ENCODE measurements at places on chromosomes 2 and 18.

- no peak for DNase-seq
These were observed 78.5 kb downstream of the SPRED2 start for GRCh38 chr2:65353927-65354326.

- no peak for DNase-seq
These were observed 88.6 kb upstream of the B3GNT7 start for GRCh38 chr2:231306791-231307393.

GRCh38 chr18:7535436-7536205 lies 31.5 kb upstream of the PTPRM start:
- no peak for DNase-seq

GRCh38 chr18:22219568-22220355 lies 50.4 kb downstream of the GATA6 start:
- no peak for DNase-seq

DNA sequence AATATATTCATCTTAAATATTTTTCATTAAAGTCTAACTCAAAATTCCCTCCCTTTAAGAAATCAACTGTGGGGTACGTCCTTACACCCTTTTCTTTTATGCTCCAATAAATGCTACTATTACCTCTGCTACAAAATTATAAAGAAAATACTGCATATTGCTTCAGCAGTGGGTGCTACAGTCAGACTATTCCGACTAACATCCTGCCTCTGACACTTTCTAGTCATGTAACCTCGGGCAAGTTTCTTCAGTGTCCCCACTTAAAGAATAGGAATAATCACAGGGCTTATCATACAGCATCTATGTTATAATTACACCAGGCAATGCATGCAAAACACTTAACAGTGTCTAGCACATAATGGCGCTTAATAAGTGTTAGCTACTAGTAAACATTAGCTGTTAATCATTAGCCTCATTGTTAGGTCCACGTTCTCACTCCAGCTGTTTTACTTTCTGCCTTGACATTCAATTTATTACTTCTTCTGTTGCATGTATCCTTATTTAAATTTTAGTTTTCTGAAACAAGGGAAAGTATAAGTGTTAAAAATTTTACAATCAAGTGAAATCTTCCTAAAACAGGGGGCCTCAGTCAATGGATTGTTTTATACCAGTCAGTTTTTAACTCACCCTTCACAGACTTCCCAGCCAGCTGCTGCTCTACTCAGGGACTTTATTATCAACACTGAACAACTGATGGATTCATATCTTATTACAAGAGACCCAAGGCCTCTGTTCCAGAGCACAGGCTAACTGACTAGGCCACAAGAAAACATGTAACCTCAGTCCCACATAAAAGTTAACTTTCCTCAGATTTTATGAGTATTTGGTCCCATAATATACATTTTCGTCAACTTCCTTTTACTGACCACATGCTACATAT lies 54.0 kb downstream of the CLASP1 start:
- no peak for DNase-seq

DNA sequence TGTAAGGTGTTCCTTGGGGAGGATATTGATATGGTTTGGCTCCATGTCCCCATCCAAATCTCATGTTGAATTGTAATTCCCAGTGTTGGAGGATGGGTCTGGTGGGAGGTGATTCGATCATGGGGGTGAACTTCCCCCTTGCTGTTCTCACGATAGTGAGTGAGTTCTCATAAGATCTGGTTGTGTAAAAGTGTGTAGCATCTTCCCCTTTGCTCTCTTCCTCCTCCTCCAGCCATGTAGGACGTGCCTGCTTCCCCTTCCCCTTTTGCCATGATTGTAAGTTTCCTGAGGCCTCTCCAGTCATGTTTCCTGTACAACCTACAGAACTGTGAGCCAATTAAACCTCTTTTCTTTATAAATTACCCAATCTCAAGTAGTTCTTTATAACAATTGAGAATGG lies 458.7 kb downstream of the LPIN1 start:
- DNase-seq: no peak

DNA sequence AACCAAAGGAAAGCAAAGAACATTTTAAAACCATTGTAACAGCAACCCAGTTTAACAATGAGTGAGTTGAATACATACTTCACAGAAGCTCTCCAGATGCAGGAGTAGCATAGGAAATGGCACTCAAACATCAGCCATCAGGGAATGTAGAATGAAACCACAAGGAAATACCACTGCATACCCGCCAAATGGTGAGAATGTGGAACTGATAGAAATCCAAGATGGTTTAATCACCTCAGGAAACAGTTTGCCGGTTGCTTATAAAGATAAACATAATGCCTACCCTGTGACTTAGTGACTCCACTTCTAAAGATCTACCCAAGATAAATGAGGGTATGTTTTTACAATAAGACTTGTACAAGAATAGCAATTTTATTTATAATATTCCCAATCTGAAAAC lies 132.0 kb downstream of the GALNT1 start:
- no peak for DNase-seq

DNA sequence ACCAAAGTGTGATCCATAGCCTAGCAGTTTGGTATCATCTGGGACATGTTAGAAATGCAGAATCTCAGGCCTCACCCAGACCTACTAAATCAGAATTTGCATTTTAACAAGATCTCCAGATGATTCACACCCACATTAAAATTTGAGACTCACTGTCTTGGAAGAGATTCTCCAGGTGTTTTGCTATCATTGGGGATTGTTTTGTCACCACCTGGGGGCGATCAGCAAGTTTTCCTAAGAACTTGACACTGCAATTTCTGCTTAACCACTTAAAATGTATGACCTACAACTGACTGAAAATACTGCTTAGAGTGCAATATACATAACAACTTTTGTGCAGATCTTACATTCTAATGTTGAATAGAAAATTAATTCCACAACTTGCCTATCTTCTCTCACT lies 18.9 kb upstream of the ITGA4 start:
- DNase-seq: no peak

DNA sequence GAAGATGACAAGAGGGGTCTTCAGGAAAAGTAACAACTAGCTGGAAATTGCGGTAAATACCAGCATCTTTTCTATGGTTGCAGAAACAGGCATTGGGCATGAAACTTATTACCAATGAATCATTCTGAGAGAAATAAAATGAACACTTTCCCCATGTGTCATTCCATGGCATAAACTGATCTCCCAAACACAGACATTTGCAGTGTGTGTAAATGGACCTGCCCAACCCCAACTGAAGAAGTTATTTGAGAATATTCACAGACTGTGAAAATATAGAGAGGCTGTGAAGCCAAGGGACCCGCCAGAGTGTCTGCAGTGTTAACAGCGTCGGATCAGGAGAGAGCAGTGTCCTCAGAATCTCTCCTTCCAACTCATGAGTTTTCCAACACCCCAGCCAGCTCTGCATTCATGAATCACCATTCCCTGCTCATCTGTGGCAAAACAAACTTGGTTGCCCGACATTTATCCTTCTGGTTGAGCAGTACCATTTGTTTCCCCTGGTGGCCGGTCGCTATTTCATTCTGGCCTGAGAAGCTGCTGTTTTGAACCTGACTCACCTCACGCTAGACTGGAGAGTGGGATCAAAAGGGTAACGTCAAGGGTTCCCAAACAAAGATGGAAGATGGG lies 238.4 kb downstream of the PID1 start:
- no peak for DNase-seq

DNA sequence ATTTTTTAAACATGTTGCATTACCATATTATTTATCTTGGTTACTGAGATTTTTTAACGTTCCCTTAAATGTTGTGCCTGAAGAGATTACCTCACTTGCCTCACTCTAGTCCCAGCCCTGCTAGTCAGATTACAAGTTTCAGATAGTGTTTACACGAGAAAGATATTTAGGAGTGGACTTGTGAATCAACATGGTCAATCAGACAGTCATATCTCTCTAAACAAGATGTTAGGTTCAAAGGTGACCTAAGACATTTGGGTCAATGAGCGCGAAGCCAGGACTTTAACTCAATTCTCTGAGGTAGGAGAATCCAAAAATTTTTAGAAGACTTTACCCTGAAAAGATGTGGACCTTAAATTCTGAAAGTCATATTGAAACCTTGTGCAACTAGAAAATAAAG lies 14.8 kb upstream of the CALCRL start:
- no peak for DNase-seq

- no peak for DNase-seq
These were observed 49.8 kb upstream of the NAB1 start for GRCh38 chr2:190599073-190599472.

DNA sequence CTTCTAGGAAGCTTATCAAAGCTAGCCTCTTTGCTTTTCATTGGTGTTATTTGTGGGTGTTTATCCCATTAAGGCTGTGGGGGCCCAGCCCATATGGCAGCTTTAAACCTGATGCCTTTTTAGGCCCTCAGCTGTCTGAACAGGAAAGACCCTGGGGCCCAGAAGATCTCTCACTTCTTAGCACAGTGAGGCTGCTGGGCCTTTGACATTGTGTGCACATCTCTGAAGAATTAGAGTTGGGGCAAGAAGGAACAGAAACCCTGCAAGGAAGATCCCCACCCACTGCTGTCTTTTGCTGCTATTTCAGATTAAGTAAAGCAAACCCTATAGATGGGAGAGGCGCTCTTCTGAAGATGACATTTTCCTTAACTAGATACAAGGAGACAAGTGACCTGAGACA lies 250.0 kb downstream of the SMAD2 start:
- DNase-seq: no peak

- DNase-seq: peak; percentile 35
These were observed at the start of gene ACOXL for GRCh38 chr2:110732422-110733413. TSS of gene ACOXL (plus strand) at chr2:110732573. CDS start at chr2:110768390, 35,817 bp downstream.

DNA sequence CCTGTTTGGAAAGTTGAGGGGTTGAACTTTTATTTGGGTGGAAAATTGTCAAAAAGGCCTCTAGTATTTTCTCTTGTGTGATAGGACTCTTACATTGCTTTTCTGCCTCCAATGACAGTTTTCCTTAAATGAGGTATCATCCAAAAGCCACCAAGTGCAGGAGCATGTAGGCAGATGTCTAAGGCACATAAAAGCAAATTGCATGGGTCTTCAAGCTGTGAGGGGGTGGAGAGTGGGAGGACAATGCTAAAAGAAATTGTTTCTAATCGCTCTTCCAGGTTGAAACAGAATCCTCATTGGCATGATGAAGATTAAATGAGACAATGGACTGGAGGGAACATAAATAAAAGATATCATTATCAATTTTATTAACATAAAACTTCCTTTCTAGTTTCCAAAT lies 6.8 kb downstream of the TACR1 start:
- DNase-seq: no peak

DNA sequence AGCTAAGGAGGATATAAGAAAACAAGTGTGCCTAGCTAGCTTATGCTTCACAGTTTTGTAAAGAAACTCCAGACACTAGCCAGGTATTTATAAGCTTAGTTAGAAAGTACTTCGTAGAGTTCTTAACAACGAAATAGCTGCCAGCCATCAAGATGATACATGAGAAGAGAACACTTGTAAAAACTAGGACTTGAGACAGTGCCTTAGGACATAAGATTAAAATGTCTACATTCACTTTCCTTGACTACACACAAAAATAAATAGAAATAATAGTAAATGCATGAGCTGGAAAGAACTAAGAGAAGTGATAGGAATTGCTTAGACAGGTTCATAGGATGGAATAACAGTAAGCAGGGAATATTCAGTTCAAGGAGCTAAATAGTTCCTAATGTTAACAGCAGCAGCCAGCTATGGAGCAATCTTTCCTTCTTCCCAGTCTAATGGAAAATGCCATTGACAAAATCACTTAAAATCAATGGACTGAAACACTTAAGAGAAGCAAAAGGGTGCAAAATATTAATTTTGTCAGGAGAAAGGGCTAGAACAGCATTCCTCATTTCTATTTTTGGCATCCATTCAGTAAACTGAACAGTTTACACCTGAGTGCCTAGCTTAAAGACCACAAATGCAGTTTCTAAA lies 186.6 kb downstream of the PDE11A start:
- no peak for DNase-seq

DNA sequence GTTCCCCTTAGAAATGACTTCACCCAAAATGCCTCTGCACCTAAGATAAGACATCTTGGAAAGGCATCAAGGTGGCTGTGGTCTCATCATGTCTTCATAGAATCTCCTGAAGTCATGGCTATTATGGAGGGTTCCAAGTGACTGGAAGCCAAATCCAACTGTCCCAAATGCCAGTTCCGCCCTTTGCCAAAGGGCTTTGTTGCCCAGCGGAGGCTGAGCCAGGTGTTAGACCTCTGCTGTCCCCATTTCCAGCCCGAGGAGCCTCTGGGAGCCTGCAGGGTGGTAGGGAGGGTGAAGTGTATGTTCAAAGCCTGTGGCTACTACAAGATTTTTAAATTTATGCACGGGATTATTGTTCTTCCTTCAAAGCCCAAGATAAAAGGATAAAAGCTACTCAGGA lies 25.7 kb downstream of the RHOB start:
- no peak for DNase-seq

- no peak for DNase-seq
These were observed 25.8 kb downstream of the ZC3H6 start for GRCh38 chr2:112301171-112301584.

DNA sequence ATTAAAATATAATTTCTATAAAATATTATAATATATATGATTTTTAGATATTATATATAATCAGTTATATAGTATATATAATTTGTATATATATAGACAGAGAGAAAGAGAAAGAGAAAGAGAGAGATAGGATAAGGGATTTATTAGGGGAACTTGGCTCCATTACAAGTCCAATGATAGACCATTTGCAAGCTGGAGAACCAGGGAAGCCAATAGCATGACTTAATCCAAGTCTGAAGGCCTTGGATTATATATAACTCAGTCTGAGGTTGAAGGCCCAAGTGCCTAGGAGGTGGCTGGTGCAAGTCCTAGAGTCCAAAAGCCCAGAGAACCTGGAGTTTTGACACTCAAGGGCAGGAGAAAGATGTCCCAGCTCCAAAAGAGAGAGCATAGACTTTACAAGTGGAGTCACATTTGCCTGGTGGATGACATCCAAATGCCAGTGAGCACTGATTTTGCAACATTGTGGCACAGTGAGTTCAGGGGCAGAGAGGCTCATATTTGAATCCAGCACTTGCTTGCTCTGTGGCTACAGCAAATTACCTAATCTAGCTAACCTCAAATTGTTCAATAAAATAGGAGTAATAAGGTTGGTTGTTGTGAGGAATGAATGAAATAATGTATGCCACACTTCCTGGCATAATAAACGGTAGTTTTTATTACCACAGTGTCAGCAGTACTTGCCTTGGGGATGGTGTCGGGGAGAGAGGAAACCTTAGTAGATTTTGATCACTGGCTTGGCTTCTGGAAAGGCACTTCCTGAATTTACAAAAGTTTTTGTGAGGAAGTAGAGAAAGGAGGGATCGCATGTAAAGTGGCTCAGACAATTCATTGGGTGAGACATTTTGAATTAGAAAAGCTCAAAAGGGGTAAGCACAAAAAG lies 69.6 kb upstream of the CD28 start:
- DNase-seq: no peak

DNA sequence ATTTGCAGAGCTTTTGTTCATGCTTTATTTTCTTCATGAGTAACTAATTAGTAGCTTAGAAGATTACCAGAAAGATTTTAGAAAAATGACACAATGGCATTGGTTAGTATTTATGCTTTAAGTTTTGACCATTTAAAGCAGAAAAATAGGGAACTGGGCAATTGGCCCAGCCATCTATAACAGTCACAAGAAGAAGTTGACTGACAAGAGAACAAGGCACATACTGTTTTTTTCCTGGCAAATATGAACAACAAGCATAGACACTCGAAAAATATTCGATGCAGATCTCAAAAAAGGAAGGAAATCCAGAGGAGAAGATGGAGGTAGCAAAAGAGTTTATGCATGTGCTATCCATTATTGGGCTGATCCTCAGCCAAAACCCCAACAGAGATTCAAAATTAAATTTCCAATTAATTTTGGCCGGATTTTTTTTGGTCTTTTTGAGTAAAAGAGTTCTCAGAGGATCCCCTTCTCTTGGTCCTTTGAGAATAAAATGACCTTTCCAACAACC lies 200.8 kb upstream of the SLC35G4 start:
- DNase-seq: no peak
